Amniotic stem cell (primary cell): ENCODE measurements at places on chromosomes 5 and 9.

DNA sequence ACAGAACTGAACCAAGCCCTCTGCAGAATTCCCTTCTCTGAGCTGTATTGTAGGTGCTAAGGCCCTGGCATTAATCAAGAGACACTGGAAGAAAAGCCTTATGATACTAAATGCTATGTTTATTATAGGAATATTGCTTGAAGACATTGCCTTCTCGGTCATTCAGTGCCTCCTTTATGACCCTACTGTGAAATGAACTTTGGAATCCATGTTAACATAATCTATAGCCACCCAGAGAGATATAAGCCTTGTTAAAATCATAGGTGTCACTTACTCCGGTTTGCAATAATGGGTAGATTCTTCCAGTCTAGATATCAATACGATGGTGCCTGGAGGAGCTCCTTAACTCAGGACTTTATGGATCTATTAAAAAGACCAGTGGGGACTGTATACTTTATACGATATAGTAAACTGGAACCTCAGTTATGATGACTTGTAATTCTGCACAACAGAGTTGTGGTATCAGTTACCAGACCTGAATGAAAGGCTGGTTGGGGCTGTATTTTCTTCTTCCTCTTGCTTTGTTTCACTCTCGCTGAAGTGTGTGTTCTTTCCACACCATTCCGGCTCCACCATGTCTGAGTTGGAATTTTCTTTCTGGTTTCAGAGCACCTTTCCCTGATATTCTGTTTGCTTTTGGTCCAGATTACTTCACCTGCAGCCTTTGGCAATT, 154.5 kb downstream of the DROSHA start:
- DNase-seq: no peak

DNA sequence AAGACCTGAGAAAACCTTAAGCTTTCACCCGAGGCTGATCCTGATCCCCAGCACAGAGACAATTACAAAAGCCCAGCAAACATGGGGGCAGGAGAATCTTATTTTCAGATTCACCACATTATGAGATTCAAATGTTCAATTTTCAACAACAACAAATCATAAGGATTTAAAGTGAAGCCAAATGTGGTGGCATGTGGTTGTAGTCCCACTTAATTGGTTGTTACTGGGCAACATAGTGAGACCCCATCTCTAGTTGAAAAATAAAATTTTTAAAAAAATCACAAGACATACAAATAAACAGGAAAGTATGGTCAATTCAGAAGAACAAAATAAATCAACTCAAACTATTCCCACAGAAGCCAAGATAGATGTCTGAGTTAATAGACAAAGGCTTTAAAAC, 3.9 kb upstream of the RABGAP1 start:
- DNase-seq: no peak

- DNase-seq: no peak
These were observed 60.5 kb downstream of the BASP1 start for GRCh38 chr5:17277907-17278306.

DNA sequence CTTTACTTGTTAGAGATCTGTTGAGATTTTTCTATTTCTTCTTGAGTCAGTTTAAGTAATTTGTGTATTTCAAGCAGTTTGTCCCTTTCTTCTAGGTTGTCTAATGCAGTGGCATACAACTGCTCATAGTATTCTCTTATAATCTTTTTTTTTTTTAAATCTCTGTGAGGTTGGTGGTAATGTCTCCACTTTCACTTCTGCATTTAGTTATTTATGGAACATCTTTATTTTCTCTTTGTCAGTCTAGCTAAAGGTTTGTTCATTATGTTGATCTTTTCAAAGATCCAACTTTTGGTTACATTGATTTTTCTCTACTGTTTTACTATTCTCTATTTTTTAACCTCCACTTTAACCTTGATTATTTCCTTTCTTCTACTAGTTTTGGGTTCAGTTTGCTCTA, 13.8 kb downstream of the FOXE1 start:
- no peak for DNase-seq

DNA sequence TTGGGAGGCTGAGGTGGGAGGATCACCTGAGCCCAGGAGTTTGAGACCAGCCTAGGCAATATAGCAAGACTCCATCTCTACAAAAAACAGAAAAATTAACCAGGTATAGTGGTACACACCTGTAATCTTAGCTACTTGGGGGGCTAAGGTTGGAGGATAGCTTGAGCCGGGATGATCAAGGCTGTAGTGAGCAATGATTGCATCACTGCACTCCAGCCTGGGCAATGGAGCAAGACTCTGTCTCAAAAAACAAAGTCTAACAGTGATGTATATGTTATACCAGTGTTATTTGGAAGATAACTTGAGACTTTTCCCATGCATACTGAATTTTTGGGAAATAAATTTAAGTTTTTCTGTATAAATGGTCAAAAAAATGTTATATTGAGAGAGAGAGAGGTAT, 146.3 kb downstream of the ZCCHC7 start:
- DNase-seq: no peak

GRCh38 chr9:108776920-108777639, 78.7 kb downstream of the ACTL7B start:
- DNase-seq: no peak

GRCh38 chr5:142798099-142798770, 28.1 kb downstream of the ARHGAP26 start:
- no peak for DNase-seq

GRCh38 chr9:137916540-137916939, 39.0 kb downstream of the CACNA1B start:
- no peak for DNase-seq

GRCh38 chr9:1521547-1521946, 471.4 kb downstream of the DMRT2 start:
- no peak for DNase-seq

GRCh38 chr5:35136386-35136785, 88.6 kb upstream of the AGXT2 start:
- DNase-seq: peak; percentile 80

GRCh38 chr5:6979061-6979460, 265.8 kb downstream of the TENT4A start:
- no peak for DNase-seq
